Amniotic epithelial cell (primary cell): ENCODE measurements at places on chromosomes 3 and 15.
A peak's percentile ranks its signal among the peaks of the same experiment; 100 is the strongest.

DNA sequence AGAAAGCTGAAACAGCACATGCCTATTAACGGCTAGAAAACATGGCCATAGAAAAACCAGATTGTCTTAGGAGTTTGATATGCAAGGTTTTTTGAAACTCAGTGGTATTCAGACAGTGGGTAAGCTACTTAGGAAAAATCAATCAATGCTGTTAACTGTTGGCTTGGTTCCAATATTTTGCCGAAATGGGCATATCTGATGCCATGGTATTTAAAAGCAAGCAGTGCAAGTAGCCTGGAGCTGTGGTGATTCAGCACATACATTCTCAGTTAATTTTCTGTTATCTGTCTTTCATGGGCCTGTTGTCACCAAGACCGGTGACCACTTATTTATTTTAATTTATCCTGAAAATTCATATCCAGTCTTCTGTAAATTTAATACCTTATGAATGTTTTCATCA lies 17.3 kb upstream of the SUCNR1 start:
- no peak for DNase-seq

DNA sequence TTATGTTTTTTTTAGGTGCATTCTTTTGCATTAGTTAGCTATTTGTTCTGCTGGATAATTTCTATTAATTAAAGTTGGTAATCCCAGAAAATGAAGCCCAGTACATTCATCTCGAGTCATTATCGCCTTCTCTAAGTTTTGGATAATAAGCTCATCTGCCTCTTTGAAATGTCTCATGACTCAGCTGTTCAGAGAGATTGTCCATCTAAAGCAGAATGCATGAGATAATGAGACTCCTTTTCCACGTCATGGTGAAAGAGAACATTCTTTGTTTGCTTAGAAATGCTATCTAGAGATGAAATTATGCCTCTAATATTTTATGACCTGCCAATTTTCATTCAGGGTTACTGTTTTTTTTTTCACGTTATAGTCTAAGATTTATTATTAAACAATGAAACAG lies 374.7 kb upstream of the GOLIM4 start:
- DNase-seq: no peak

GRCh38 chr3:178525251-178525650 lies 11.0 kb upstream of the KCNMB2 start:
- no peak for DNase-seq

- no peak for DNase-seq
Observed at GRCh38 chr3:182738583-182739411, 54.5 kb upstream of the ATP11B start.

GRCh38 chr15:25514522-25514921 lies 75.7 kb upstream of the UBE3A start:
- no peak for DNase-seq

- DNase-seq: no peak
Observed at GRCh38 chr3:115554487-115554807, 68.9 kb upstream of the GAP43 start.

DNA sequence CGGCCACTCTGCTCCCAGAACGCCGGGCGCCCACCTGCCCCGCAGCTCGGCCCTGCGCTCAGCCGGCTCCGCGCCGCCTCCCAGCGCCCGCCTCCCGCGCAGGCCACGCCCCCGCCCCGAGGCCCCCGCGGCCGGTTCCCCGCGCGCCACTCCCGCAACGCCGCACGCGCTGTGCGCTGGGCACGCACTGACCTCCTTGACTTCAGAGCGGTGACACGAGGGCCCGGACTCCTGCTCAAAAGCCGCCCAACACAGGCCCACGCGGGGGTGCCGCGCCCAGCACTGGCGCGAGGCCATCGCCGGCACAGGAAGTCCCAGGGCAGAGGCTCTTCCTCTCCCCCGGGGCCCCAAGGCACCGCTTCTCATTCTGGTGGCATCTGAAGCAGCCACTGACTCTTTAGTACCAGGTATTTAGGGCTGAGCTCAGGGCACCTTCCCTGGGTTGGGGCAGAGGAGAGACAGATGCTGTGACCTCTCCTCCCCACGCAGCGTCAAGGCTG lies 12.4 kb downstream of the TNK2 start:
- DNase-seq: no peak

GRCh38 chr3:98655666-98656065 lies 62.3 kb upstream of the CPOX start:
- peak; percentile 81 for DNase-seq

DNA sequence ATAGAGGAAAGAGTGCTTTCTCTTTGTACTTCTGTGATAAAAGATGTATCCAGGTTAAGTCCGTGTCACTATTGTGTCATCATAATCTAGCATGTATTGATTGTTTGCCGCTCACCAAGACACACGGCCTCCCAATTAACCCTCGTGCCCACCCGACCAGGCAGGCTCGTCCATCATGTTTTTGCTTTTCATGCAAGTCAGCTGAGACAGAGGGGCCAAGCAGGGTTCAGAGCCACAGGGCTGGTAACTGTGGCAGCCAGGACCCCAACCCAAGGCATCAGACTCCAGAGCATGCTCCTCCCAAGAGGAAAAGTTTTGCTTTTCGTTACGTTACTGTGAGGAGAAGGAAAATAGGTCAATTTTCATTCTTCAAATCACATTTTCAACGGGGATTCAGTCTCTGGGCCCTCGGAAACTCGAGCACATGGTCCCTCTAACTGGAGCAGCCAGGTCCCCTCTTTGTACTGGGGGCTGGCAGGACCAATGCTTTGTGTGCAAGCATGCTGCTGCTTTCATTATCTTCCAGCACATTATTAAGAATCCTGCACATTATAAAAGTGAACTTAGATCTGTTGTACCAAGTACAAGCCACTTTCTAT lies 161.1 kb upstream of the TOPAZ1 start:
- no peak for DNase-seq

- DNase-seq: no peak
Observed at GRCh38 chr15:66907826-66908743, 157.3 kb upstream of the SMAD3 start.

DNA sequence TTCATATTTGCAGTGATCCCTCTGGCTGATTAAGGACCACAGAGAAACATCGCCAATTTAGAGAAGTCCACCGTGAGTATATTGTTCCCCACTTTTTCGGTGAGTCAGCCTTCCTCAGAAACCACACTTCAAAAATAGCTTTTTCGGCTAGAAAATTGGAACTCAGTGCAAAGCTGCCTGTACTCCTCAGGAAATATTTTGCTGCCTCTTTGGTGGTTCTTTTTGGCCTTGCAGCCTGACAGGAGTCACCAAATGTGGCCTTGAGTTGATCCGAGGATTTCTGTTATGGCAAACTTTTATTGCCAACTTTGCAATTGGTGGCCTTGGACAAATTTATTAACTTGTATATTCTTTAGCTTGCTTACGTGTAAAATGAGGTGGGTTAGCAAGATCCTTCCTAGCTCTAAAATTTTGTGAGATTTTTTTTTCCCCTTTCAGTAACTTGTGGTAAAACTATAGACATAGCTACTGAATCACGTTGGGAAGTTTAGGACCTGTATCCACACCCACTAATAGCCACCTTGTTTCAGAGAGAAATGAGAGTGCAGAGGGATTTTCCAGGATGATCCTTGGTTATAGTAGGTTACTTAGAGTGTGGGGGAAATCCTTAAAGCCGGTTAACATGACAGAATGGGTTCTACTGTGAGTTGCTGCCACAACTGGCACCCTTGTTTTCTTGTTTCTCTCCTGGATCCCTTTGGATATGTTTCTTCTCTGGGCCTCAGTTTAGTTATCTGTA lies 9.9 kb downstream of the ARL6IP5 start:
- no peak for DNase-seq

GRCh38 chr3:187926620-187927019 lies 181.4 kb upstream of the BCL6 start:
- DNase-seq: no peak

DNA sequence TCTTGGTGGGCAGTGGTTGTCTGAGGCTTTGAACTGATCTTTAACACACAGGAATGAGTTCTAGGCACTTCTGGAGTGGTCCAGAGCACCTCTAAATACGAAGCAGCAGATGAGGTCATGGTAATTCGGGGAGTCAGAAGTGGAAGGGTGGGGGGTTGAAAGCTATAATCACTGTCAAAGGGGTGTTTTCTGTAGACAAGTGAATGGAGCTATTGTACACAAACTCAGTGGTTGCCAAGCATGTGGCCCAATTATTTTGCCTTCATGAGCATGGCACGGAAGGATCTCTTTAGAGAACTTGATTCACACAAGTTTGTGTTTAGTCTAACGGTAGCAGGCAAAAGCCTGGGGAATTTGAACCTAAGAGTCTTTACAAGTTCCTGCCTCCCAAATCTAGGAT lies 6.3 kb downstream of the FRMD5 start:
- no peak for DNase-seq

- DNase-seq: no peak
Observed at GRCh38 chr15:39430389-39430788, 150.5 kb upstream of the THBS1 start.

DNA sequence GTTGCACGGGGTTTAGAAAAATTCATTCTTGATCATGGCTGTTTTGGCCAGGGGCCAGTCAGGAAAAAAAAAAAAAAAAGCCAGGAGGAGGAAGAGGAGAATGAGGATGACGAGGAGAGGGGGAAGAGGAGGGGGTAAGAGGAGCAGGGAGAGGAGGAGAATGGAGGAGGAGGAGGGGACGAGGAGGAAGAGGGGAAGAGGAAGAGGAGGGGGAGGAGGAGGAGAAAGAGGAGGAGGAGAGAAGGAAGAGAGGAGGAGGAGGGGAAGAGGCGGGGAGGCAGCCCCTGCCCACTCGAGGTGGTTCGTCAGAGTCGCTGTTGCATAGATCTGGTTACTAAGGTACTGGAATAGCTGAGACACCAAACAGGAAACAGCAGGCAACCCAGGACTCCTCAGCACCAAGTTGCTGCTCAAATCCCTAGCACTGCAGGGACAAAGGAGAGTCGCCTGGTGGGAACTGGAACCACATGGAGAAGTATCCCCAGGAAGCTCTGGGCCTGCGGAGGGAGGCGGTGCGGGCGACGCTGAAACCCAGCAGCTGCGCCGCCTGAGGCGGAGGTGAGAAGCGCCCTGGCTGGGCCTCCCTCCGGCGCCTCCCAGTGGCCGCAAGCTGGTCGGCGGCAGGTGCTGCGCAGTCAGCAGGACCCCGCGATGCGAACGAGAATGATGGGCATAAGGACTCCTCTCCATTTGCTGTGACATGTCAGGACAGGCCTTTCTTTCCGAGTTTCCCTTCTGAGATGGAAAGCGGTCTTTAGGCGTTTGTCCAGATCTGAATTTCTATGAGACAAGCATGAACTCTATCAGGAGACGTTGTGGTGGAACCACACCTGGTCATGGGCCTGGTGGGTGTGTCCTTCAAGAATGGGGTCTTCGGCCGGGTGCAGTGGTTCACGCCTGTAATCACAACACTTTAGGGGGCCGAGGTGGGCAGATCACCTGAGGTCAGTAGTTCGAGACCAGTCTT lies 17.5 kb downstream of the FAM240A start:
- peak; percentile 64 for DNase-seq

DNA sequence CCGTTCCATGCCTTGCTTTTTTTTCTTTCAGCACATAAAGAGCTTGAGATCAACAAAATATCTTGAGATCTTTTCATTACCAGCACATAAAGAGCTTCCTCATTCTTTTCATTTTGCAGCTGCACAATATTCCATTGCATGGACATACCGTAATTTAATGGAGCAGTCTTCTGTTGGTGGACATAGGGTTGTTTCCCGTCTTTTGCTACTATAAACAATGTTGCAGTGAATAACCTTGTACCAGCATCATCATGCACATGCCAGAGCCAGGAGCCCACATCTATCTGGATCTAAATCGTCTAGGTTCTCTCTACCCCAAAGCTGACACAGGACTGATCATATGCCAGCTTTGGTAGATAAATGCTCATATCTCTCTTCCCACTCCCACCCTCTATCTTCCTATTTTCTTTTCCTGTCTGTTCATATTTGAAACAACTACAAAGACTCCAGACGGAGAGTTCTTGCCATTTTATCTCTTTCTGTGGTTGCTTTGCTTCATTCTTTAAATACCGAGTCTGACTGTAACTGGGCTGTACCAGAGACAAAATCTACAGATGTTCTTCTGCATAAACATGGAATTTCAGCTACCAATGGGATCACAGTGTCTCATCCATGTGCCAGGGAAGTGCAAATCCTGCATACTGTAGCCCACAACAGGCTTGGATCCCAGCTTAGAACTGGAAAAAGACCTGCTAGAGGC lies 47.1 kb upstream of the AKAP13 start:
- DNase-seq: peak; percentile 99

DNA sequence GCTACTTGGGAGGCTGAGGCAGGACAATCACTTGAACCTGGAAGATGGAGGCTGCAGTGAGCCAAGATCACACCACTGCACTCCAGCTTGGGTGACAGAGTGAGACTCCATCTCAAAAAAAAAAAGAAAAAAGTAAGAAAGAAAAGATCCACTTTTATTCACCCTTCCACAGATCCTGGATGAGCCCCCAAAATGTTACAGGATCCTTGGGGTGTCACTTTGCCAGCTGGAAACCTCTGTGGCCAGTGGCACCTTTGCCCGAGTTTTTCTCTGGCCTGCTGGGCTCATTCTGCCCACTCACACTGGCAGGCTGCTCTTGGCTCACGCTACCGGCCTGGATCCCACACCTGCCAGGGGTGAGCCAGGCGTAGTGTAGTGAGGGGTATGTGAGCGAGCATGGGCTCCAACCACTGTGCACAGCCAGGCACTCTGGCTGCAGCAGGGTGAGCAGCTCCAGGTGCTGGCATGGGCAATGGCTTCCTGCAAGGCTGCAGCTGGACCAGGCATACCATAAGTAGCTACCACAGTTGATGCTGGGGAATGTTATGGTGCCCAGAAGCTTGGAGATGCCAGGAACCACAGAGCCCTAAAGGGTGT lies 57.8 kb upstream of the C15orf39 start:
- peak; percentile 36 for DNase-seq

GRCh38 chr3:98501863-98502576 lies 4.5 kb downstream of the OR5K2 start:
- DNase-seq: no peak

GRCh38 chr15:80484333-80484864 lies 80.2 kb downstream of the ARNT2 start:
- no peak for DNase-seq

DNA sequence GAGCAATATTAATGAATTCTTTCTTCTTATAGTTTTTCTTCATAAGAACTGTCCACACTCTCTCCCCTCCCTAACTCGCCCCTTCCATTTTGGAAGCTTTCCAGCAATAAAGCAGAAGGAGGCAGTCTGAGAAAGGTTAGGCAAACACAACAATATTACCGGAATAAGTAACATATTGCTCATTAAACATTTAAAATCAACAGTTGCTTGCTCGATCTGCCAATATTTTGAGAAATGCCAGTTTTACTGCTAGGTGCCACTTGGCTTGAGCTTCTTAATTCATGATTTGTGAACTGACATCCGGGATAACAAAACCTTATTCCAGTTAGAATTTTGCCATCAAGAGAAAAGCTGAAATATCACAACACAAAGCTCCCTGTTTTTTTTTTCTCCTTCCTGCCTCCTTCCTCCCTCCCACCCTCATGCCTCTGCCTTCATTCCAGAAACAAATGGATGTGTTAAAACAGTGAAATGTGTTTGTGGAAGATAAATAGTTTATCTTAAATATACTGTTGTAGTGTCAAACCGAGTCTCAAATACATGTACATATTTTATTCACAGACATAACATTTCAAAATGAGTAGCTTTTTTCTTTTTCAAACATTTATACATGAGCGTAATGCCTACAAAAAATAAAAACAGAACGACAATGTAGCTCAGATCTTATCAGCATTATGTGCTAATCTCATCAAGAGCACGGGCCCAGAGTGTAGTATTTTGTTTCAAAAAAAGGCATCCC lies 253.7 kb downstream of the GAP43 start:
- no peak for DNase-seq
